Forelimb muscle (tissue), 1 donor: ENCODE measurements at places on chromosomes 6 and 20. TPM values are rescaled to one million over a fixed set of nuclear protein-coding genes. Genes with fewer than 3 reads are reported as not detected.

NOTCH4 gene
- polyA plus RNA-seq, result 19.9 TPM

- no peak for DNase-seq
These were observed 25.3 kb upstream of the CCND3 start for GRCh38 chr6:41966961-41967311.

DNA sequence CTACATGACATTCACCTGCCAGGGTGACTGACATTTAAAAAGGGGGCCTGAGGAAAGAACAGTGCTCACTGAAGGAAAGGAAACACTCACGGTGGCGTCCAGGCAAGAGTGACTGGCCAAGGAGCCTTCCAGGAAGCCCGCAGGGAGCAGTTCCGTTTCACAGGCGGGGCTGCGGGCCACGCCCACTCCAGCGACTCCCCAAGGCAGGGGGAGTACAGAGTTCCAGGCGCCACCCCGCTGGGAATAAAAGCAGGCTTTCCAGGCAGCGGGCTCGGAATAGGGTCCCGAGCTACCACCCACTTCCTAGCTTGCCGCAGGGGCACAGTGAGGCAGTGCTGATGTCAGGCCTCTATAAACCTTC is 34.2 kb downstream of the PKIG start:
- no peak for DNase-seq

DNA sequence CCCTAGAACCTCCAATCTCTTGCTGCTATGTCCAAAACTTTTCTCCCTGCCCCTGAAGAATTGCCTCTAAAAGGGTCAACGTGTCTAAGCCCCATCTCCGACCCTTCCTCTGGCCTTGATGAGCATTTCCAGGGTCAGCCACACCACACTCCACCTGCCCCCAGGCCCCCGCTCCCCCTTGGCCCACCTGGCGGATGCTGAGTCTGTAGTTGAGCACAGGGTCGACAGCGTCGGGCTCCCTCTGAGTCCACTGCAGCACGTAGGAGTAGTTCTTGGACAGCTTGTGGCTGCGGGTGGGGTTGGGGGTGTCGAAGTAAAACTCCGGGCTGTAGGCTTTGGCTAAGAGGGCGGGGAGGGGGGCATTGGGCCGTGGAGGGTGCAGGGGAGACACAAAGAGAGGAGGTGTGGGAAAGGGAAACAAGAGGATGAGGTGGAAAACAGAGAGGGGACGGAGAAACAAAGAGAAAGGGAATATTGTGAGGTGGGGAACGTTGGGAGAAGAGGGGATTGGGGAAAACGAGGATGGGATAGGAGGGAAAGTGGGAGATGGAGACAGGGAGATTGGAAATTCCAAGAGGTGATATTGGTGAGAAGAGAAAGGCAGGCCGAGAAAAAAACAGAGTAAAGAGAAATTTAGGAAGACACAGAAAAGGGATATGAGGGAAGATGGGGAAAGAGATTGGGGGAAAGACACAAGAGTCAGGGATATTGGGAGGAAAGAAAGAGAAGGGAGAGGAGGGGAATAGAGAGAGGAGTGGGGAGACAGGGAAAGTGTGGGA is 50.5 kb downstream of the MDGA1 start:
- DNase-seq, result no peak
